Activated T-helper 17 cell treated with anti-CD3 and anti-CD28 coated beads, Interleukin-2, amount 50 U/mL, for 72 hours (primary cell): ENCODE measurements at places on chromosomes 5 and 9. TPM values are rescaled to one million over a fixed set of nuclear protein-coding genes. Genes with fewer than 3 reads are reported as not detected.

- peak; percentile 100 for ATAC-seq
Observed at GRCh38 chr5:91162534-91163381, 220.4 kb downstream of the ARRDC3 start.

DNA sequence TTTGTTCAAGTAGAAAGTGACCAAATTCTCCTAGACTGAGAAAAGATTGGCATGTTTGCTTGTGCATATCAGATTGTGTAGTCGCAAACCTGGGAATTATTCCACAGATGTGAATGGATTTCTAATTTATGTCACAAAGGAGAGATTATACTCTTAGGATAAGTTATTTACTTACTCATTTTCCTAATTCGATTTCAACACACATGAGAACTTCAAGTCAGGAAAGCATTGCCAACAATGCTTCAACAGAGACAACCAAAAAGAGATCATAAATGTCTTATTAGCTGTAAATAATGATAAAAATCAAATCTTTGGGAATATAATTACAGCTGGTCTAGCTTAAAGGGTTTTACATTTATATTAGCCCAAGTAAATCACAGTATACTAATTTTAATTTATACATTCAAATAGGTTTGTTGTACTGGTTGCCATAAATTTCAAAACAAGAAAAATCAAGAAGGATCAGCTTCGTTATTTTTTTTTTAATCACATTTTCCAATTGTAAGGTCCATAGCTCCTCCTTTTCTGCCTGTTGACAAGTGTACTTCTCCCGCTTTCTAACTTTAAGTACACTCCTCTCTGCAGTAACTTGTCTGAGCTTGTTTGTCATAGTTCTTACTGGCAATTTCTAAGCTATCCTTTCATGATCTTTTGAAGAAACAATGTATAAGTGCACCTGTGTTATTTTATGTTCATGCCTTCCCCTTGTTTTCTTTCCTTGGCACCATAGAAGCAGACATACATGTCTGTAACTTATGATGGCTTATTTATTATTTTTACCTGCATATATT is 246.6 kb downstream of the DEPDC1B start:
- ATAC-seq = no peak

GRCh38 chr5:74009502-74009901 is 383.5 kb downstream of the ARHGEF28 start:
- ATAC-seq = no peak

GRCh38 chr9:2700909-2701550 is 16.3 kb upstream of the KCNV2 start:
- ATAC-seq = no peak

The C5orf63 gene
- total RNA-seq = 11.0 TPM
